ENCODE measurements at places on chromosomes 12 and 14. TPM values are rescaled to one million over a fixed set of nuclear protein-coding genes. Genes with fewer than 3 reads are reported as not detected.

DNA sequence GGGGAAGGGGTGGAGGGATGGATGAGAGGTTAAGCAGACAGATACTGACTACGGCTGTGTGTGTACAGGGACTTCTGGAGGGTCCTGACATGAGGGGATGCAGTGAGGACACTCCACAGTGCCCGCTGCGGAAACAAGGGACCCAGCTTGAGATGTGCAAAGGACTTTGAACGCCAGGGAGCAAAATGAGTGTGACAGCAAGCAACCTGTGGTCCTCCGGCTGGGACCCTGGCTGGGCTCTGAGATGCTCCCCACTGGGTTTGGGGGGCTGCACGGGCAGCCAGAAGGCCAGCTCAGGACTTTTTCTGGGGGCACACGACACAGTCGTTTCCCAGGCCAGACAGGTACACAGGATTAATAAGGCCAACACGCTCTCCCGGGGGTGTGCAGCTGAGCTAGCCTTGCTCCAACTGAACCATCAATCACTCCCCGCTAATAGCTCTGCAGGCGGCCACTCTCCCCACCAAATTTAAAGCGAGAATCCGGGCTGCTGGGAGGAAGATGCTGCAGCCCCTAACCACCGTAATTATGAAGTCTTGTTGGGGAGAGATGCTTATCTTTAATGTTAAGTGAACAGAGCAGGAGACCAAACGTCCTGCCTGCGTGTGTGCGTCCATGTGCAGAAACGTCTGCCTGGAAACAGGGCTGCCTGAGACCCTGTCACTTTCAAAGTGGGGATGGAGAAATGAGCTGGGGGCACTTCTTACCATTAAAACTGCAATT, 51.6 kb upstream of the DLK1 start:
- DNase-seq: no peak

Gene DYRK2
- total RNA-seq: 42.9 TPM

DNA sequence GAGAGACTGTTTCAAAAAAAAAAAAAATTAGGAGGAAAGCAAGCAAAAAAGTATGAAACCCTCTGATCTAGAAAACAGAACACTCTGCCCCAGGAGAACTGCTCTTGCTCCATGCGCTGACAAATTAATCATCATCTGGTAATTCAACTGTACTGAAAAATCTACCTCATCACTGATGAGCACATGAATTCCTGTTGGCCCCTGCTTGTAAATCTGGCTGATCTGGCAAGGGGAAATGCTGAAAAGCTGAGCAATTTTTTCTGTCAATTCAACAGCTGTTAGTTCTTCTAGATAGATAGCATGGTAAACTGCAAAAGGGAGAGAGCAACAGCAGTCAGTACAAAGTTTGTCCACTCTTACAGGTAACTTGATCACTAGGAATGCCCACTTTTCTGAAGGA, 15.2 kb upstream of the CSRNP2 start:
- DNase-seq: no peak

Gene MFAP5
- 18.9 TPM for total RNA-seq

DNA sequence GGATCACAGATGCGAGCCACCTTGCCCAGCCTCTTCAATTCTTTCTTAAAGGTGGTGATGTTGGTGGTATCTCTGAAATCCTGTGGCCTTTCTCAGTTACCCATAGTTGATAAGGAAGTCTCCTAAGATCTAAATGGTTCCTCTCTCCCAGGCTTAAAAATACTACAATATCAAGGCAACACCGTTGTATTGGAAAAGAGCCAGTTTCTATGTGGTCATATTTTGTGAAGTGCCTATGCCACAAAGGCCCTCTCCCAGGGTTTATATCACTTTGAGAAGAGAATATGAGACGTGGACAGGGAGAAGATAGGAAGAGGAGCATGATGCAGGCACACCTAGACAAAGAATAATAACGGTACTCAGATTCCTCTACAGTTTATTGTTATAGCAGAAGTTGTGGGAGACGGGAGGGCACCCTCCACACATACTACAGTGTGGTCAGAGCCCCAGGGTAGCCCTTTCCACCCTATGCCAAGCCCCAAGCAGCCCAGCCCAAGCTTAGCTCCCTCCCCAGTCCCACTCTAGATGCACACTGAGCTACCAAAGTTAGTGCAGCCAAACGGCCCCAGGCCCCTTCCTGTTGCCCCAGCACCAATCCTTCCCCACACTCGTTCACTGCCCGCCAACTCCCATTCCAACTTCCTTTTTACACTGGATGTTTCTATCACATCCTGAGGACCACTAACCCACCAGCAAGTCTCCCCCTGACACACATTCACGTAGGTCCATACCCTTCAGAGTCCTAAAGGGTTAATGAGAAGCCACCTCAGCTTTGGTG, 8.3 kb downstream of the NDRG2 start:
- DNase-seq: no peak

DNA sequence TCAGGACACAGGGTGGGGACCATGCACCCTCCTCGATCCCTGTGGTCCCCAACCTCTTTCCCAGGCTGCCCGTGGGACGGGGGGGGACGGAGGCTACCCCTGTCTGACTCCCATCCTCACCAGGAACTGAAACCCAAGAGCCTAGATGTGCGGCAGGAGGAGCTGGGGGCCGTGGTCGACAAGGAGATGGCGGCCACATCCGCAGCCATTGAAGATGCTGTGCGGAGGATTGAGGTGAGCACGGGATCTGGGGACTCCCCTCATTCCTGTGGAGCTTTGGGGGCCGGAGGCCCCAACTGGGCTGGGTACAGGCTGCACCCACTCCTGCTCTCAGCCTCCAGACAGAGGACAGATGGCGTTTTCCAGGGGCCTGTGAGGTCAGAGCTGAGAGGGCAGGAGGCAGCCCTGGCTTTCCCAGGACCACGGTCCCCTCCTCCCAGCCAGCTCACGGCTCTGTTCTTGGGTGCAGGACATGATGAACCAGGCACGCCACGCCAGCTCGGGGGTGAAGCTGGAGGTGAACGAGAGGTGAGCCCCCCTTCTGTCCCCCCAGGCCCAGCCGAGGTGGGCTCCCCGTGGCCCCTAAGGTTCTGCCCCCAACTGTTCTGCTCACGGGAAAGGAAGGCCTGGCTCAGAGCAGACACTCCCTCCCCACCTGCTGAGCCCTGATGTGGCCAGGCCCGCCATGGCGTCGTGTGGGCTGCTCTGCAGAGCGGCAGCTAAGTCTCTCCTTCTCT, 24.2 kb downstream of the HIP1R start:
- DNase-seq: no peak
